ENCODE measurements at places on chromosomes 13 and 19.

GRCh38 chr13:23552171-23552570, 18.0 kb upstream of the TNFRSF19 start:
- no peak for DNase-seq

DNA sequence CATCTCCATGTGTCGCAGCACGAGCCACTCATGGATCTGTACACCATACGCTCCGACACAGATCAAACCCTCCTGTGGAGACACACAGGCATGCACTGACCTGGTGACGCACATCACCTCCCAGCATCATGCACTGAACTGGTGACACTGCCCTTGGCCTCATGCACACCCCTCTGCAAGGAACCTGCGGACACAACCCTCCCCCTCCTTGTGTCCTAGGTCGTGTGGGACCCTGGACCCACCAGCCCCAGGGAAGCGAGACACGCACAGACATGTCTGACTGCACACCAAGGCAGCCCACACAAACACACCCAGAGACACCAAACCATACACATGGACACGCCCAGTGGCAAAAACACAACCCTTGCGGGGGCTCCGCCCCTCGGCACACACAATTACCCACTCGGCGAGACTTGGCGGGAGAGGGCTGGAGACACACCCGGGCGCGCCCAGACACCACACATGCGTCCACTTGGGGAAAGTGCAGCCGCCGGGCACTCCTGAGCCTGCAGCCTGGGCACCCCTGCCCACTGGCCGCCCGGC, 2.0 kb upstream of the KCNN4 start:
- no peak for DNase-seq

DNA sequence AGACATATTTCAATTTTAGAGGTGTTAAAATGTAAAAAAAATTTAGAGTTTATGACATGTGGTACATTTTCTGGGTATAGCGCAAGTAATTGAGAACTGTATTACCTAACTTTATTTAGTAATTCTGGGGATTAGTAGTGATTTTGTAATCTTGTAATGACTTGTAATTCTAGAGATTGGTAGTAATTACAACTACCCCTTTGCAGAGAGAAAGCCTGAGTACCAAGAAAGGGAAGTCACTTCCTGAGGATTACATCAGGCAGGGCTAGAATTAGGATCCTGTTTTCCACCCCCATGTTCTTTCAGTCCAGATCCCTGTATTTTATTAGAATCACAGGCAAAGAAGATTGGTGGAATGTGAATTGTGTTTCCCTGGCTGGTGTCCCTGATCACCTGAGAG, 274.9 kb downstream of the KCNRG start:
- DNase-seq: no peak

DNA sequence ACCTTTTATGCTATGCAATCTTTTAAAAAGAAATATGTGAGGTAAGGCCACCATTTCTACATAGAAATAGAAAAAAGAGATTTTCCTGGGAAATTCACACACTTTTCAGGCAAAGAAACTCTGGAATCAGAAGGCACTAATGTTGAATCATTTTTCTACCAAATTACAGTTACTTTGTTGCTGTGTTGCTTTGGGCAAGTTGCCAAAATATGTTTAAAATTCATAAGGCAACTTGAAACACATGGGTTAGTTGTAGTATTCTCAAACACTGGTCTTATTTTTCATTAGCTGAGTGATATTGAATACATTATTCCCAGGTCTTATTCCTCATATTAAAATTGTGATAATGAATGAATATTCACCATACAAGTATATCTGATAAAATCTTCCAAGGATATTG, 195.0 kb upstream of the SLITRK1 start:
- no peak for DNase-seq

- DNase-seq: no peak
These were observed 32.5 kb downstream of the ZC3H4 start for GRCh38 chr19:47081095-47081494.

GRCh38 chr13:78096221-78096620, 177.6 kb upstream of the EDNRB start:
- DNase-seq: no peak

DNA sequence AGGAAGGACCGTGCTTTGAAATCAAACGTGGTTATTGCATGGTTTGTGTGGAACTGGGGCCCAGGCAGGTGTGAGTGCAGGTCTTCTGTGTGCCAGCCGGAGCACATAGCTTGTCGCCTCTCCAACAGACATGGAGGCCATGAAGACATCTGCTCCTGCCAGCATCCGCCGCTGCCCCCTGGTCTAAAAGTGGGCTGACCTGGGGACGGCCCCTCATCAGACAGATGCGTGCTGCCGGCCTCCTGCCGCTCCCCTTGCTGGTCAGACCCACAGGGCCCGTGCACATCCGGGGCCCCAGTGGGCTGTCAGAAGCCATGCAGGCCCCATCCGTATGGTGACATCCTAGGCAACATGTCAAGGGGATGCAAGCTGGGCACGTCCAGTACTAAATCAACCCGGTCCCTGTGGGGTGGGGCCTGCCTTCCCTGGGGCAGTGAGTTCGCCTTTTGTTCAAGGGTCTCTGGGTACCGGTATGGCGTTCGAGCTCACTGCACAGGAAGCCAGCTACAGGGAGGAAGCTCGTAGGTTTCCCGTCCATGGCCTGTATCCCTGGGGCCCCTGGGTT, 88.0 kb upstream of the MCF2L start:
- DNase-seq: no peak

DNA sequence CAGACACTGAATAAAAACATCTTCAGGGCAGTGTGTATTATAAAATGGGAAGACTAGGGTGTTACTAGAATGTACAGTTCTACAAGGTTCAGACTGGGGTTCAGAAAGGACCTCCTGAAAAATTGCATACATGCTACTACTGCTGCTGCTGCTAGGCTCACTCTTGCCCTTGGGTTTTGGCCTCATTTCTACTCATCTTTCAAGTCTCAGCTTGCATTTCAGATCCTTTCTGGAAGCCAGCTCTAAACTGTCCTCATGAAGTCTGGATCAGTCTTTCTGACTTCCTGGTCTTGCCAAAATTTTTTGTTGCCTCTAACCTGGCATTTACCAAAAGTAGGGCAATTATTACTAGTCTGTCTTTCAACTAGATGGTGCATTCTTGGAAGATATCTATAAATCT, 393.3 kb downstream of the DIAPH3 start:
- DNase-seq: no peak

DNA sequence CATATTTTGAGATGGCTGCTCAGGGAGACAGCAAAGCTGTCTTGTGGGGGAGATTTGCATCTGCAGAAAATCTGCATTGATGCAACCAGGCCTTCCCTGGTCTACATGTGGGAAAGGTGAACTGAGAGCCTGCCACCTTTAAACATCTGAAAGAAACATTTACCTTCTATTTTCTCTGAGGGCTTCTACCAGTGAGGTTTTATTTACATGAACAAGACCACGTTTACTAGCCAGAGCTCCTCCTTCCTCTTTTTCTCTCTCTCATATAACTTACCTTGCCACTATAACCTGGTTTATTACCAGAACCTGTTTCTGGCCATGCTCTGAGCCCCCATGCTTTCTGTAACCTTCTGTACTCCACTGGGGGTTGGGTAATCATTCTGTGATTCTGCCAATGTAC, 14.4 kb upstream of the RUBCNL start:
- DNase-seq: no peak

GRCh38 chr13:38826182-38826813, 139.4 kb downstream of the FREM2 start:
- DNase-seq: no peak

DNA sequence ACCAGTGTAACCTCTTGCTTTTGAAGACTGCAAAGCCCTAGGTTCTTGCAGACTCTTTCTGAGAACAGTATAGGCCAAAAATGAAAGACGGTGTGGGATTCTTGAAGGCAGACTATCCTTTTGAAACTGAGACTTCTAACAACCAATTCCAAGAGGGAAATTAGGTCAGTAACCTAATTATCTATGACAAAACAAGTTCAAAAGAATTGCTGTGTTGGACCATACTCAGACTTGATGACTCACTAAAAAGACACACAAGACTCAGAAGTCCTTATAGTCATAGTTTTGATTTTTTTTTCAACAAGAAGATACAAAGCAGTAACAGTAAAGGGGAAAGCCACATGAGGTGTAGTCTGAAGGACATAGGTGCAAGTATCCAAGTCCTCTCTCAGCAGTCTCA, 624.0 kb upstream of the GPC6 start:
- no peak for DNase-seq

GRCh38 chr13:36353001-36353400, 6.8 kb upstream of the SPART start:
- no peak for DNase-seq

- no peak for DNase-seq
These were observed 15.8 kb upstream of the MICU2 start for GRCh38 chr13:21619633-21620220.

- DNase-seq: no peak
These were observed 69.6 kb downstream of the STK24 start for GRCh38 chr13:98507282-98507797.

GRCh38 chr13:83265279-83265678, 617.0 kb downstream of the SLITRK1 start:
- DNase-seq: no peak

GRCh38 chr19:2188708-2189385, 25.1 kb downstream of the DOT1L start:
- no peak for DNase-seq

GRCh38 chr13:60114499-60115028, 49.2 kb downstream of the DIAPH3 start:
- DNase-seq: no peak

DNA sequence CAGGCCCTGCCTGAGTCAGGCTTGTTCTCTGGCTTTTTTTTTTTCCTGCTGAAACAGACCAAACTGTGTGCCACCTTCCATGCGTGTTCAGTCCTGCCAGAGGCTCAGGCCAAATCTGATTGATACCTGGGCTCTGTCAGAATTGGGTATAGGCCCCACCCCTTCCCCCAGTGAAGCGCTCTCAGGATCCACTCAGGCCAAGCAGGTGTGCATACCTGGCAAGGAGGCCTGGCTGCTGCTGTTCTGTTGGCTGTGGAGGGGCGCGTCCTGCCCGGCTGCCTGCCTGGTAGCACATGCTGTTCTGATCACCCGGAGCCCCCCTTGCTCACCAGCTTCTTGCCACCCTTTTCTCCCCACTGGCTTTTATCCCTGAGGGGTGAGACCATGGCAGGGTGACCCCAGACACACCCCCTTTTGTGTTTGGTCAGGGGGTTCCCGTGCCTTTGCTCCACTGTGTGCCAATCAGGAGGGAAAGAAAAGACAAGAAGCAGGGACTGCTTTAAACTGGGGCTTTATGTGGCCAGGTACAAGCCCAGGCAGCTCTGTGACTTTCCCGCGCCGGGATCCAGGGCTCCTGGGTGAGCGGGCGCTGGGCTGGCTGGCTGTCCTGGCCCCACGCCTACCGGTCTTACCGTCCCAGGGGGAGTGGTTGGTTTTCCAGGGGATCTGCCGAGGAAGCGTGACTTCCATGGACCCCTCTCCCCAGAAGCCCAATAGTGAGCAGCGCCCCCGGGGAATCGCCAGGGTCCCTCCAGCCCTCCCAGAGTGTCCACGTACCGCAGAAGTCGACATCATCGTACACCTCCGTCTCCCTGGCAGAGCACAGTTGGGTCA, 12.7 kb downstream of the PRAM1 start:
- no peak for DNase-seq

DNA sequence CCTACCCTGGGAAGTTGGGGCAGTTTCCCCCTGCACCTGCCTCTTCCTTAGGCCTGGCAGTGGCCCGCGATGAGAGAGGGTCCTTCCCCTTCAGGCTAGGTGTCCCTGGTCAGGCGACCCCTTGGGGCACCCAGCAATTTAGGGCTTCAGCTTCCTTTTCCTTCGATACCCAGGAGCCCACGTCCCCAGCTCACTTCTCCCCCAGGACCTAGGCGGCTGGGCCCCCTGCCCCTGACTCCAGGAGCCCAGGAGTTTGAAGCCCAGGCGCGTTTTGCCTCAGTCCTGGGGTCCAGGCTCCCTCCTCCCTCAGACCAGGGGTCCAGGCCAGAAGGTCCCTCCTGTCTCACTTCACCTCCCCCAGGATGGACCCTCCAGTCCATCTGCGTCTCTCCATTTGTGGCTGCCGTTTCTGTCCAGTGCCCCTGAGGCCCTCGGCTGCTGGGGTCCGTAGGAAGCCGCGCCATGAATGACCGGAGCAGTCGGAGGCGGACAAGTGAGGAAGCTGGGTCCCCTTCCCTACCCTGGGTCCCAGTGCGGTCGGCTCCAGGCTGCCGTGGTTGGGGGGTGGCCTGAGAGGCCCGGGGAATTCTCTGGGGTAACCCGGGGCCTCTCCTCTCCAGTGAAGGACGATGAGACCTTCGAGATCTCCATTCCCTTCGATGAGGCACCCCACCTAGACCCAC, 714 bp downstream of the CCDC106 start:
- DNase-seq: no peak

GRCh38 chr19:1453525-1454364, 3.8 kb downstream of the APC2 start:
- no peak for DNase-seq

DNA sequence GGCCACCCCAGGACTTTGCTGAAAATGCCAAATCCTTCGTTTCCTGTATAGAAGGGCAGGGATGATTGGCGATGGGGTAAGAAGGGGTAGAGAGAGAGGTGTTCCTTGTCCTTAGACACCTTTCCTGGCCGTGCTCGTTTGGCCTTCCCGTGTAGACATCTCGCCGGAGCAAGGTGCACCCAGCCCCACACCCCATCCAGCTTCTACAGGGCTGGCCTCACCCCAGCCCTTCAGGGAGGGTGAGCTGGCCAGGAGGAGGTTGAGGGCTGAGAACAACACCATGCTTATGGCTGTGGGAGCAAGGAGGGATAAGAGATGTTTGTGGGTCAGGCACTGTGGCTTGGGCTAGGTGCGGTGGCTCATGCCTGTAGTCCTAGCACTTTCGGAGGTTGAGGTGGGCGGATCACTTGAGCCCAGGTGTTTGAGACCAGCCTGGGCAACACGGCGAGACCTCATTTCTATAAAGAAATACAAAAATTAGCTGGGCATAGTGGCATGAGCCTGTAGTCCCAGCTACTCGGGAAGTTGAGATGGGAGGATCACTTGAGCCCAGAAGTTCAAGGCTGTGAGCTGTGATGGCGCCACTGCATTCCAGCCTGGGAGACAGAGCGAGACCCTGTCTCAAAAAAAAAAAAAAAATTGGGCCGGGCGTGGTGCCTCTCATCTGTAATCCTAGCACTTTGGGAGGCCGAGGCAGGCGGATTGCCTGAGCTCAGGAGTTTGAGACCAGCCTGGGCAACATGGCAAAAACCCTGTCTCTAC, 15.5 kb downstream of the SMARCA4 start:
- no peak for DNase-seq

GRCh38 chr19:4013886-4014540, 6.5 kb downstream of the PIAS4 start:
- DNase-seq: no peak

DNA sequence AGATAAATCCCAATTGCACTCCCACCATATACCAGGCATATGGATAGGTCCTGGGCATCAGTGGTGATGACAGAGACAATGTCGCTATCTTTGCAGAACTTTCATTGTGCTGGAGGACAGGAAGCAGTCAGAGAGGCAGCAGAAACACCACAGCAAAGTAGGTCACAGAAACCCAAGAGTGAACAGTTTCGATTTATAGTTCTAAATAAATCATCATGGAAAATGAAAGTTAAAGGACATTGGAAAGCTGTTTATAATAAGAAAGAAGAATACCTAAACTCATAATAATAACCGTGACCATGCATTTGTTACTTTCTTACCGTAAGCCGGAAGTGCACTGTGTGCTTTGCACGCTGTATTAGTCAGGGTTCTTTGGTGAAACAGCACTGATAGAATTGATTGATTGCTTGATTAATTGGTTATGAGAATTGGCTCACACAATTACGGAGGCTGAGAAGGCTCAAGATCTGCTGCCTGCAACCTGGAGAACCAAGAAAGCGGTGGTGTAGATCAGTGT, 38.9 kb downstream of the ALOX5AP start:
- DNase-seq: no peak

GRCh38 chr19:48364598-48365348, 606 bp downstream of the SYNGR4 start:
- DNase-seq: no peak

Data from stimulated activated CD8-positive, alpha-beta memory T cell treated with anti-CD3 and anti-CD28 coated beads, Interleukin-2, amount 100 ng/mL, for 48 hours (primary cell).